Stimulated activated CD4-positive, alpha-beta T cell treated with anti-CD3 and anti-CD28 coated beads, Interleukin-1b, Interleukin-23, amount 100 ng/mL, for 1 hour (primary cell): ENCODE measurements at places on chromosomes 16 and 17.
A peak's percentile ranks its signal among the peaks of the same experiment; 100 is the strongest.

DNA sequence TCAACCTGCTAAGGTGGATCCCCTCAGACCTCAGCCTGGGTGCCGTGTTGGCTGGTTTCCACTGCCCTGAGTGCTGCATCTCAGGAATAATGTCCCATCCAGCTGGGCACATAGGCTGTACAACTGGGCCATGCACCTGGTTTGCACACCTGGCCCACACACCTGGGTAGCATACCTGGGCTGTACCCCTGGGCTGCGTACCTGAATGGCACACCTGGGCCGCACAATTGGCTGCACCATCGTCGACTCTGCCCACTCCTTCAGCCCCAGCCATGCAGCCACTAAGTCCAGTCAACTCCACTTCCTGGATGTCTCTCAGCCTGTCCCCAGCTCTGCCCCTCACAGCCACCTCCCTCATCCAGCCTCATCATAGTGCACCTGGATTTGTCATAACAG, 7.9 kb downstream of the SLC5A10 start:
- no peak for DNase-seq

DNA sequence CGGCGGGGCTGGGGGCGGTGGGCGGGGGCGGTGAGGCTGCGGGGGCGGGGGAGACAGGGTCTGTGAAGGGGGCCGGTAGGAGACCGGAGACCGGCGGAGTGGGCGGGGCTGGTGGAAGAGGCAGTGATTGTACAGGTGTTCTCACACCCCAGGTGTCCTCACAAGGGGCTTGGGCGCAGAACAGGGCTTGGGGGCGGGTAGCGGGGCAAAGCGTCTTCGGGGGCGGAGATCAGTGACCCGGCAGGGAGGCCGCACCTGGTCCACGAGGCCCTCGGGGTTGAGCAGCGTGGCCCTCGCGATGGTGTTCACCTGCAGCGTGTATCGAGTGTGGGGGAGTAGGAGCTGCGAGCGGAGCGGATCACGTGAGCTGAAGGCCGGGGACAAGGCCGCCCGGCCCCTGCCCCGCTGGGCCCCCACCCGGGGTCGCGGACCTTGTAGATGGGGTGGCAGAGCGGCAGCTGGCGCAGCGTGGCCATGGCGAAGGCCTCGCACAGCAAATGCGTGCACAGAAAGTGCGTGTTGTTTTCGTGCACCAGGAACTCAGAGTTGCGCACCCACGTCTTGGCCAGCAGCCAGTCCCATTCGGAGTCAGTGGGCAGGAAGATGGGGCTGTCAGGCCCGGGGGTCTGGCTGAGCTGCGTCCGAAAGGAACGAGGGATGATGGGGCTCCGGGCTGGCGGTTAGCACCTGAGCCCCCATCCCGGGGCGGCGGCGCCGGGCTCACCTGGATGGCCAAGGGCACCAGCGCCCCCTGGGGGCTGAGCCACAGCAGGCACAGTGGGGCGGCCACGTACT, 8.5 kb downstream of the ALOXE3 start:
- peak; percentile 65 for DNase-seq

DNA sequence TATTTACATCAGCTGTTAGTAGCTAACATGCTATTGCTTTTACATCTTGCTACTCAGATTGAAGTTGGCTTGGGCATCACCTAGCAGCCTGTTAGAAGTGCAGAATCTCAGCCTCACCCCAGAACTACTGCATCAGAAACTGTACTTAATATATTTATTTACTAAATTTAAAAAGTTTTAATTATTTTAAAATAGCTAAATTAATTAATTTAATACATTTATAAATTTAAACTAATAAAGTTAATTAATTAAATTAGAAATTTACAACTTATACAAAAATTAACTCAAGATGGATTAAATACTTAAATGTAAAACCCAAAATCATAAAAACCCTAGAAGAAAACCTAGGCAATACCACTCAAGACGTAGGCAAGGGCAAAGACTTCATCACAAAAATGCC, 38.9 kb upstream of the GNA13 start:
- DNase-seq = no peak

GRCh38 chr17:12567077-12568053, 98.3 kb upstream of the MYOCD start:
- DNase-seq = no peak

DNA sequence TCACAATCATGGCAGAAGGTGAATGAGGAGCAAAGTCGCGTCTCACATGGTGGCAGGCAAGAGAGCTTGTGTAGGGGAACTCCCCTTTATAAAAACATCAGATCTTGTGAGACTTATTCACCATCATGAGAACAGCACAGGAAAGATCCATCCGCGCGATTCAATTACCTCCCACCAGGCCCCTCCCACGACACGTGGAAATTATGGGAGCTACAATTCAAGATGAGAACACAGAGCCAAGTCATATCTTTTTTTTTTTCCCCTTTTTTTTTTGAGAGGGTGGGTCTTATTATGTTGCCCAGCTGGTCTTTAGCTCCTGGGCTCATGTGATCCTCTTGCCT, 60.0 kb downstream of the RPTOR start:
- DNase-seq = no peak

GRCh38 chr17:32482568-32483320, 4.0 kb upstream of the CDK5R1 start:
- no peak for DNase-seq

DNA sequence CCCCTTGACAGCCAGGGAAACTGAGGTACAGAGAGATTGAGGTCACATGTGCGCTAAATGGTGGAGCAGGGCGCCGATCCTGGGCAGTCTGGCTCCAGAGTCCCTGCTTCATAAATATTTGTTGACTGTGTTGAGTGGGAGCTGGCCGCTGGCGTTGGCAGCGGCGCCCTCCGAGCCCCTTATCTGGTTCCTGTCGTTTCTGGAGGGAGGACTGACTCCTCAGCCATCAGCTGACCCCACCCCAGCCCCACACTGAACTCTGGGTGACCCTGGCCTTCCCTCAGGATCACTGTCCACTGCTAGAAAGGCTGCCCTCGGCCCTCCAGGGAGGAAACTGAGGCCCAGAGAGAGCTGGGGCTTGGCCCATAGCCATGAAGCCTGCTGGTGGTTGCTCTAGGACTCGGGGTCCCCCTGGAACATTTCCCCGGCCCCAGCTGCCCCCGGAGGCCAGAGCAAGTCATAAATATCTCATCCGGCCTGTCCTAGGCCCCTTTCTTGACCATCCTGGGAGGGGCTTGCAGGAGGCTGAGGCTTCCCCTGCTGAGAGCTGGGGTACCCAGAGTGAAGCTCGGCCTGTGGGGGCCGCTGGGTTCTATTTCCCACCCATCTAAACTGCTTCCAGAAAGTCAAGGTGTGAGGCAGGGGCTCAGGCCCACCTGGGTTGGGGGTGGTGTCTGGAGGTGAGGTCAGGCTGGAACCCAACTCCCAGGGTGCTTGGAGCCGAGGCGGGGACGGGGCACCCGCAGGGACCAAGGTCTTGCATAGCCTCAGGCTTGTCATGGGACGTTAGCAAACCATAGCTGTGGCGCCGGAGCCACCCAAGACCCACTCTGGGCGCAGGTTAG, 51.7 kb upstream of the GSE1 start:
- DNase-seq = no peak
